NCI-H1930 (cell line): ENCODE measurements at places on chromosomes 2 and 18.

- DNase-seq: no peak
These were observed 69.4 kb downstream of the XIRP2 start for GRCh38 chr2:166957686-166958085.

DNA sequence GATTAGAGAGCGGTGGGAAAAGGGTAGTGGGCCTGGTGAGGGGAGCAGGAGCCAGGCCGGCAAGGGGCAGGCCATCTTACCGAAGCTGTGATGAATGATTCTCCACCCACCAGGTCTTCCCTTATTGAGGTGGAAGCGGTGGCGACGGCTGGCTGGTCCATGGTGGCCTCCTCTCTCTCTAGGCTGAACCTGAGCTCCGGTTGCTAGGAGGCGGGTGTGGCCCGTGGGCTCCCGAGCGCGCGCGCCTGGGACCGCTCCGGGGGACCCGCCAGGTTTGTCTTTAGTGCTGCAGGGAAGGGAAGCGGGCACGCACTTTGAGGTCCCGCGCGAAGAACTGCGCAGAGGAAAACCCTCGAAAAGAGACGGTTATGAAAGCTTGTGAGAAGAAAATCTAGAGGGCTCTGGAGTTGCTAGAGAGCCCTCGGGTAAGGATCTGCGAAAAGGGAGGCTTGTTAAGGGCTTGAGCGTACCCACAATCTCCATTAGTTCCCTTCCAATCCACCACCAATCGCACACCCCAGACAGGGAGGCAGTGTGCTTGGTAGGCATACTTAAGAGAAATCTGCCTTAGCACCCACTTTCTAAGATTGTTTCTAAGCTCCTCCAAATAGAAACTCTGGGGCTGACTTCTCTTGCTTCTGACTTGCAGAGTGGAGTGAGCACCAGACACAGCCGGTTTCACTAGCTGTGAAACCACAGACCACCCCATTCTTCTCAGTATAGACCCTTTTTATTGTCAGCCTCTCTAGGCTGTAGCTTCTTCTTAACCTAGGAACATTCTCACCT, at the start of gene STPG4:
TSS of gene STPG4 (minus strand) at position 218 of the 786 bp plus-strand sequence. CDS start at position 161, 57 bp downstream.
- DNase-seq: no peak

GRCh38 chr2:205769879-205770278, 87.6 kb downstream of the NRP2 start:
- no peak for DNase-seq

- DNase-seq: no peak
These were observed 6.8 kb downstream of the THUMPD2 start for GRCh38 chr2:39772086-39772811.

DNA sequence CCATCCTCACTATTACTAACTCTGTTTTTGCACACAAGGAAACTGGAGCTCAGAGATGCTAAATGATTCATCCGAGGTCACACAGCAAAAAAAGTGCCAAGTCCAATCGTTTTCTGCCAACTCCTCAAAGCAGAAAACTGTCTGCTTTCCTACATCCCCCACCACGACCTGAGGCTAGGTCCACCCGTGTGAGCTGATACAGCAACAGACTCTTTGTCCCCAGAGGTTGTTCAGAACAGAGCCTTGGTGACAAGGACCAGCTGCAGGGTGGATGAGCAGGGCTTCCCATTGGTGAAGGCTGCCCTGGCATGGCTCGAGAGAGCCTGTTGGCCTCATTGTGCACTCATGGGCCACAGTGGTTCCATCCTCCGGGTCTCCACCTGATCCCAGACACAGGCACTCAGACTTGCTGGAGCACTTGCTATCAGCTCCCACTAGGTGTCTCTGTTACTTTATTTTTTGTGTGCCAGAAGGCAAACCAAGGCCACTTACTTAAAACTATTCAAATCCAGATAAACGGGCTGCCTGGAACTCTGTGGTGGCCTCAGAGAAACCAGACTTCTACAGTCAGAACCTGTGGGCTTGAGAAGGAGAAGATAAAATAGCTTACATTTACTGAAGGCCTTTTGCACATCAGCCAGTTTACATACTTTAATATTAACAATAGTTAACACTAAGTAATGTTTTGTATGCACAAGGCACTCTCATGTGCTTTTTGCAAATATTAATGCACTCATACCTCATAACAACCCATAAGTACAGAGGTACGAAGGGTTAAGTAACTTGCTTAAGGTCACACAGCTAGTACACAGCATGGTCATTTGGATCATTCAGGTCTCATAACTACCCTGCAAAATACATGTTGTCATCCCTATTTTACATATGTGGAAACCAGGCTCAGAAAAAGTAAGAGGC, 62.9 kb upstream of the CTIF start:
- DNase-seq: peak; percentile 61

GRCh38 chr2:59899692-59900091, 653.8 kb downstream of the BCL11A start:
- no peak for DNase-seq

DNA sequence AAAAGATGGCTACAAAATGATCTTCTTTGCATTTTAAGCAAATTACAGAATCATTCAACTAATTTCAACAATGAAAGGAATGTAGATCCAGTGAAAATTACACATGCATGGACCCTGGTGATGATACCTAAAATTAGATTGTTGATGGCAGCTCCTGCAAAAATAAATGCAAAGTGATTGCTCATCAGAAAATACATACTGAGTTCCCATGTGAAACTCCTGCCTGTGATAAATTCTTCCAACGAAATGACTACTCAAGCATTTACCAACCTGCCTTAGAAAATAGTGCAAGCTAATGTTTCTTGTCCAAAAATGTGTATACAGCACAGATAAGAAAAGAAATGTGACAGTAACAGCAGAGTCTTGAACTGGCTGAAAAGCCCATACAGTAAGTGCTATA, 300.0 kb upstream of the REV1 start:
- DNase-seq: no peak

DNA sequence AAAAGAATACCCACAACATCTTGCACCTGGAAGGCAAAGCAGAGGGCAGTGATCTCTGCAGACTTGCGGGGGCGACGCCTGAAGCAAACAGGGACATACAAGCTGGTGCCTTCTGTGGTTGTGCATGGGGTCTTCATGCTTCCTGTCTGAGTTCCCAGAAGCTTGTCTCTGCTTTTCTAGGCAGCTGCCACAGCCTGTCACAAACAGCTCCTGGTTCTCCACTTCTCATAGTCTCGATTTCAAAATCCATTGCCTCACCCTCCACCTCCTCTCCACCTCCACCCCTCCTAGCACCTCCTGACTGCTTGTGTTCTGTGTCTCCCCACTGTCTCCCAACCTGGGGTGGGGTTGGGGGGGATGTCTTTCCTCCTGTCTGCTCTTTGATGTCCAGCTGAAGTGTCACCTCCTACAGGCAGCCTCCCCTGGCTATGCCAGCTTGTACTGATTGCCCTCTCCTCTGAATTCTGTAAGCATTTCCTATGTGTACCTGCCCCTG, 1.7 kb upstream of the PROC start:
- DNase-seq: no peak

GRCh38 chr2:230170532-230170931, 49.3 kb downstream of the SP110 start:
- no peak for DNase-seq
